ENCODE measurements at places on chromosomes 4 and X.
A peak's percentile ranks its signal among the peaks of the same experiment; 100 is the strongest.

DNA sequence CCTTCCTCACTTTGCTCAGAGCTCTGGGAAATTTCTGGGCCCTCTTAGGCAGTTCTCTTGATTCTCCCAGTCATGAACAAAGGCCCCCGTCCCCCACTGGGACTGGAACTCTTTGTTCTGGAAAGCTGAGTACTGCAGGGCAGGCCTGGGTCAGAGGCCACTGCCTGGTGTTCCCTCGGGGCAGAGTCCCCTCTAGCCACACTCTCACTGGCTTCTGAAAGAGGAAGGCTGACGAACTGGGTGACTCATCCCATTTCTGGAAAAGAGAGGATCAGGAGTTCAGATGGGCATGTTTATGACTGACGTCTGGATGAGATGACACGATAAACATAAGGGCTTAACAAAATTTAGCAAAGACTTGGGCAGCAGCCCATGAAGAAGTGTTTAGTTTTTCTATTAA is 47.7 kb downstream of the DDX3X start:
- DNase-seq, result no peak

DNA sequence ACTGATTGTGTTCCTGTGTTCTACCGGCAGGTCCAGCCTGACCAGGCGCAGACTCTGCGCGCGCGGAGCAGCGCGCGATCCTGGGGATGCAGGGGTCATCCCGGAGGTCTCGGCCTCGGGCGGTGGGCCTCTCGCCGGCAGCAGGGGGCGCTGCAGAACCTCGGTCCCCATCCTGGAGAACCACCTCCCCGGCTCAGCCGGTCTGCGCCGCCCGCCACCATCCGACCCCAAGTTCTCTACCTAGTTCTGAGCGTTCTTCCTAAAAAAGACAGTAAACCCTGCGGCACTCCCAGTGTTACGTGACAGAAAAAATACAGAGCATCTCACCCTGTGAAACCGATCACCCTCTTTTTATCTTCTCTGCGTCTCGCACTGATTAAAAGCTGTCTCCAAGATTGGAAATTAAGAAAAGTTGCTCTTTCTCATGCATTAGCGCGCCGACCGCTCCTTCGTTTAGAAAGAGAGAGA is 1.6 kb downstream of the TRPC3 start:
- DNase-seq, result peak; percentile 86

GRCh38 chr4:57445686-57446085 is 335.5 kb upstream of the IGFBP7 start:
- DNase-seq, result no peak

DNA sequence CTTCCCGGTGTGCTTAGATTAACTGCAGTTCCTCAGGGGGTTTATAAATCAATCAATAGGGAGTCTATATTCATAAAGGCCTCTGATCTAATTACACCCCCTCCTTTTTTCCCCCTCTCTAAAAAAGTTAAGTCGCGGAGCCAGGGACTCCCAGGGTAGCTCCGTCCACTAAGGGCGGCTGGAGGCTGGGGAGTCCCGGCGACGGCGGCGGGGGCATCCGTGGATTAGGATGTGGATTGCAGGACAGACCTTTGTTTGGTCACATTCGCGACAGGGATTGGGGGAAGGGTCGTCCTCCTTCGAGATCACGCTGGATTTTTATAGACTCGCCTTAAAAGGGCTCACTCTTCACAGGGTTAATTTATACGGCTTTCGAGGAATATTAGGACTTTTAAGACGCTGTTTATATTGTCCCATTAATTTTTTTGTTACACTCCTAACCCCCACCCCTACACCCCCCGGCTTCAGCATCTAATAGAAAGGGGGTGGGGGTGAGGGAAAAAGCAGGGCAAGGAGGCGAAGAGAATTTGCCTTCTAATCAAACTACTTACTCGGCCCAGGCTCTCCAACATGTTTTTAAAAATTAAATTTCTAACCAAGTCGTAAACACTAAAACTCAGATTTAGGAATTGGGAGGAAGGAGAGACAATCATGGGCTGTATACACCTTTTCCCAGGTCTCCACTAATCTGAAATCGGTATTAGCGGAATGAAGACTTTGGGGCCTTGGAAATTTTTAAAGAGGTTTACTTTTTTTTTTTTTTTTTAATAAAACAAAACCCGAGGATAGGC is 8.5 kb downstream of the PITX2 start:
- no peak for DNase-seq

DNA sequence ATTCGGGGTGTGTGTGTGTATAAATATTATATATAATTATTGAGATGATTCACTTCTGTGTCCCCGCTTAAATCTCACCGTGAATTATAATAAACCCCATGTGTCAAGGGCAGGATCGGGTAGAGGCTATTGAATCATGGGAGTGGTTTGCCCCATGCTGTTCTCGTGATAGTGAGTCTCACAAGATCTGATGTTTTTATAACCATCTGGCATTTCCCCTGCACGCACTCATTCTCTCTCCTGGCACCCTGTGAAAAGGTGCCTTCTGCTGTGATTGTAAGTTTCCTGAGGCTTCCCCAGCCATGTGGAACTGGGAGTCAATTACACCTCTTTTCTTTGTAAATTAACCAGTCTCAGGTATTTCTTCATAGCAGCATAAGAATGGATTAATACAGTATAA is 851.4 kb upstream of the AGA start:
- no peak for DNase-seq

DNA sequence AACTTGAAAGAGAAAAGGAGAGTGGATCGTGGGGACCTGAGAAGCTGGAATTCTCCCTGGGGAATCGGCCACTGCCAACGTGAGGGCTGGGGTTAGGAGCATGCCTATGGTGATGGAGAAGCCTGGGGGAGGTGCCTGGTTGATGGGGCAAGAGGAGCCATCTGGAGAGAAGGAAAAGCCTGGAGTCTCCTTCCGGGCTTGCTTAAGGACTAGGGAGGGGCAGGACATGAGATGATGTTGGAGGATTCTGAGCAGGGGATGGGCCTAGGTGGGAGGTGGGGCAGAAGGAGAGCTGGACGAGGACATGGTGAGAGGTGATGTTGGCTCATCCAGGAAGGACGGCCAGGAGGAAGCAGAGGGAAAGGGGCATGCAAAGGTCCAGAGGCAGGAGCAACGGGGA is 35.0 kb upstream of the GYG2 start:
- no peak for DNase-seq

DNA sequence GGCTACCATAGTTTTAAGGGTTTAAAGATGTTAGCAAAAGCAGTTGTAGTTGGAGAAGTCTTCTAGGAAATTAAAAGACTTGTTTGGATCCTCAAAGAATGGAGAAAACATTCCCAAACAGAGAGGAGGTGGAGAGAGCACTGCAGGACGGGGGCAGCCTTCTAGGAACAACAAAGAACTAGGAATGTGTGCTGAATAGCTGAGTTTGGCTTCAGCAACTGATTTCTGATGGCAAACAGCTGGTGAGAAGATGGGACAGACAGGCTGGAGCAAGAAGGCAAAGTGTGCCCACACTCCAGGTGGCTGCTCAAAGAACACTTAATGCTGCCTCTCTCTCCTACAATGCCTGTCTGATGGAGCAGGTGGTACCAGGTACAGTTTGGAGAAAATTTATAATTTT is 1331.1 kb downstream of the ADGRL3 start:
- DNase-seq, result no peak

GRCh38 chrX:119696251-119696890 is 3.4 kb upstream of the SEPTIN6 start:
- DNase-seq, result no peak

- DNase-seq, result no peak
Observed at GRCh38 chr4:180314972-180315371, 1928.2 kb upstream of the TENM3 start.

DNA sequence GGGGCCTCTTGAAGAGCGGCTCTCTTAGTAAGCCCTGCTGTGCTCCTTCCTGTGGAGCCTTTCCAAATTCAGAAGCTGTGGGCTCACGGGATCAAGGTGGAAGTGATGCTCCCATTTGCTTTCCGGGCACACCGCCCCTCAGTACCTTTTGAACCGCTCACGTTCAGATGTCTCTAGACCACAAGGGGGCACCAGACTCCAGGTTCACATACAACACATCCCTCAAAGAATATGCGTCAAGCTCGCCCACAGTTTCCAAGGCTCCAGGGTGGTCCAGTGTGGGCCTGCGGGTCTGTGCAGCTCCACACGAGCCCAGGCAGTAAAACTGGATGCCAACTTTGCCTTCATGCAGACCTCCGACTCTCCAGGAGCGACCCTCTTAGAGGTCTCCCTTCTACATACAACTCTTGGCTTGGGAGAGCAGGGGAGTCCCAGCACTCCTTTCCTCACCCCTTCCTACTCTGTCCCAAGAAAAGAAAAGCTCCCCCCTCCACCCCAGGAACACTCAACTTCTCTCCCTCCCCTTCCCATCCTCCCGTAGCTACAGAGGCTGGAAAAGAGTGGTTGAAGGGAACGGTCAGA is 11.0 kb downstream of the SUPT20HL1 start:
- peak; percentile 40 for DNase-seq

- DNase-seq, result no peak
Observed at GRCh38 chr4:134201216-134202161, at the start of gene PABPC4L. Gene PABPC4L (minus strand): TSS chr4:134201789. CDS start chr4:134201019, 770 bp downstream.

- no peak for DNase-seq
Observed at GRCh38 chrX:154775419-154776349, 13.0 kb downstream of the DKC1 start.

DNA sequence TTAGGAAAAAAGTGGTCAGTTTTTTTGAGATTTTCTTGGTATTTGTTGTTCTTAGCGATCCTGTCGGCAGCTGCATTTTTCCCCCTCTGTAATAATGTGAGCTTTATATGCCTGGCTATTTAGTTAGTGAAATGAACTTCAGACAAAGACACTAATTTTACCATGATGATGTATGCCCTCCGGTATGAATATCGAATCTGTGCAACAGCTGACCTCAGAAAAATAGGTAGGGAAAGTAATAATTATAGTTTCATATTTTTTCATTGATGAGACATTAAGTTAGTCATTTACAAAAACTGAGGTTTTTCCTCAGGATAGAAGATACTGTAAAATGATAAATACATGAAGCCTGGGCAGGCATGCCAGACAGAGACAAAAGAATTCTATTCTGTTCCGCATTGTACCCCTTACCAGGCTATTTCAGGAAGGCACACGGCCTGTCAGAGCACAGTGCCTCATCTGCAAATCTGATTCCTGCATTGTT is 155.8 kb downstream of the SHROOM3 start:
- DNase-seq, result no peak

GRCh38 chrX:15277604-15278003 is 7.7 kb upstream of the ASB9 start:
- DNase-seq, result no peak

GRCh38 chr4:166482758-166483157 is 609.7 kb downstream of the TLL1 start:
- DNase-seq, result no peak

GRCh38 chr4:187063251-187063650 is 339.6 kb upstream of the FAT1 start:
- no peak for DNase-seq

DNA sequence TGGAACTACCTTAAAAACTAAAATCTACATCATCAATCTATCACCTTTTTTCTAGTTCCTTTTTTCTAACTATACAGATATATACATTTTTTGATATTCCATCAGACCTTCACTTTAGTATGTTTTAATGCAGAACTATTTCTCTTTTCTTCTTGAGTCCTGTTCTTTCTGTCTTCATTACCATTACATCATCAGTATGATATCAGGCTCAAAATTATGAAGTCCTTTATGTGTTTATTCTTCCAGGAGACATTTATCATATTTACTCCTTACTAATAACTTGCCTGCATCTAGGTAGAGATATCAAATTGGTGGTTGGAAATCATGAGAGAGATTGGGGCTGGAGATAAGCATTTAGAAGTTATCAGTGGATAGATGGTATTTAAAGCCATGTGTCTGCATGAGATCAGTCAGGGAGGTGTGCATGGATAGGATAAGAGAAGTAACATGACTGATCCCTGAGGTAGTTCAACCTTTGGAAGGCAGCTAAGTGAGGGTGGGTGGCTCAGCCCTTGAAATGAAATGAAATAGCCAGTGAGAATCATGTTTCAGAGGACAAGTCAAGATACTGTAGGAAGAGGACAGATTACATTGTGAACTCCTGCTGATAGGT is 43.1 kb downstream of the MRPL1 start:
- no peak for DNase-seq

GRCh38 chr4:113316879-113317278 is 267.4 kb downstream of the ANK2 start:
- no peak for DNase-seq

DNA sequence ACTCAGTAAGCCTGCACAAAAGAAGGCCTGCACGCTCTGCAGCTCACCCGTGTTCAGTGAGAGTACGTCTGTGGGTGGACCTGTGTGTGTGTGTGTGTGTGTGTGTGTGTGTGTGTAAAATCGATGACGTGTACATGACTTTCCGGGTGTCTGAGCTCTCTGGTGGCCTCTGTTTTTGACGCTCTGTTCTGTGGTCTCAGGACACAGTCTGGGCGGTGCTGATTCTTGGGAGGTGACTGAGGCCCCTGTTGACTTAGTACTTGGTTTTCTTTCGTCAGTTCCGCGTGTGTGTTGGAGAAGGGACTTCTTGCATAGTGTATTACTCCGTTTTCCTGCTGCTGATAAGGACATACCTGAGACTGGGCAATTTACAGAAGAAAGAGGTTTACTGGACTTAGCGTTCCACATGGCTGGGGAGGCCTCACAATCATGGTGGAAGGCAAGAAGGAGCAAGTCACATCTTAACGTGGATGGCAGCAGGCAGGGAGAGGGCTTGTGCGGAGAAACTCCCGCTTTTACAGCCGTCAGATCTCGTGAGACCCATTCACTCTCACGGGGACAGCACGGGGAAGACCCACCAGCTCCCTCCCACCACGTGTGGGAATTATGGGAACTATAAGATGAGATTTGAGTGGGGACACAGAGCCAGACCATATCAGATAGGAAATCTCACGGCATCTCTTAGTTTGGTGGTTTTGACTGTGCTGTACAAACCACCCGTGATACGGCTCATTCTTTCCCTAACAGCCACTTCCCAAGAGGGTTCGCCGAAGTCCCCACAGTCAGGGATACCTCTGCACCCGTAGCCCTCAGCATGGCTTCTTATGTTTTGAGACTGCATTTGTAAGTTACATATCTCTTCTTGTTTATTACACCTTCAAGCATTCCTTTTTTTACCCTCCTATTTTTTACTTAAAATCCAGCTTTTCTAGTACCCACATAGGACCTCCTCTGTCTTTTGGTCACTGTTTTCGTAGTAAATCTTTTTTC is 24.5 kb downstream of the UVSSA start:
- DNase-seq, result no peak
